ENCODE measurements at places on chromosomes 11 and 22. TPM values are rescaled to one million over a fixed set of nuclear protein-coding genes. Genes with fewer than 3 reads are reported as not detected.

The KLHL35 gene
- 1.1 TPM for total RNA-seq

The MAP6 gene
- total RNA-seq = 0.24 TPM

The SLC22A9 gene
- not detected for total RNA-seq

The TNNI2 gene
- not detected for total RNA-seq

The POU2AF1 gene
- total RNA-seq = not detected

The CBLIF gene
- not detected for total RNA-seq

The PLEKHB1 gene
- total RNA-seq = not detected

The MYO7A gene
- total RNA-seq = not detected
